Stimulated activated CD8-positive, alpha-beta memory T cell treated with anti-CD3 and anti-CD28 coated beads, Interleukin-7, amount 100 ng/mL, for 1 hour (primary cell): ENCODE measurements at places on chromosomes 11 and 22.

DNA sequence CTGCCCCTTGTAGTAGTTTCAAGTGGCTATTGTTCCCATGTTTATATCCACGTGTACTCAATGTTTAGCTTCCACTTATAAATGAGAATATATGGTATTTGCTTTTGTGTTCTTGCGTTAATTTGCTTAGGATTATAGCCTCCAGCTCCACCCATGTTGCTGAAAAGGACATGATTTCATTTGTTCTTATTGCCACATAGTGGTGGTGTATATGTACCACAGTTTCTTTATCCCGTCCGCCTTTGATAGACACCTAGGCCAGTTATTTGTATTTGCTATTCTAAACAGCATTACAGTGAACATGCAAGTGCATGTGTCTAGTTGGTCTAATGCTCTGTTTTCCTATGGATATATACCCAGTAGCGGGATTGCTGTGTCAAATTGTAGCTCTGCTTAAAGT is 6.8 kb downstream of the OR51B2 start:
- DNase-seq = no peak

- no peak for DNase-seq
These were observed 53.7 kb downstream of the DSCAML1 start for GRCh38 chr11:117743121-117743815.

DNA sequence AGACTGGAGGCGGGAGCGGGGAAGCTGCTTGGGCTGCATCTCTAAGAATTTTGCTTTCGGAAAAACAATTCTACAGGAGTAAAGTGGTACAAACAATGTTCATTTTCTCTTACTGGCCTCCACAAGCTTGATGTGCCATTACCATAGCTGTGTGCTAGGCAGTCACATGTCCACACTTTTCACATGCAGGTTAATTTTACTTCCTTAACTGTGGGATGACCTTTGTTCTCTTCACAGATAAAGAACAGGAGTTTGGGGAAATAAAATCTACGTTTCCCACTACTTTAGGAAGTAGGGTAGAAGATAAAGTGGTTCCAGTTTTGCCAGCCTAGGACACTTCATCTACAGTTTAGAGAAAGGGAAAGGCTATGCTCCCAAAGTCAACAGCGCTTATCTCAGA is 327.2 kb upstream of the NARS2 start:
- DNase-seq = no peak

DNA sequence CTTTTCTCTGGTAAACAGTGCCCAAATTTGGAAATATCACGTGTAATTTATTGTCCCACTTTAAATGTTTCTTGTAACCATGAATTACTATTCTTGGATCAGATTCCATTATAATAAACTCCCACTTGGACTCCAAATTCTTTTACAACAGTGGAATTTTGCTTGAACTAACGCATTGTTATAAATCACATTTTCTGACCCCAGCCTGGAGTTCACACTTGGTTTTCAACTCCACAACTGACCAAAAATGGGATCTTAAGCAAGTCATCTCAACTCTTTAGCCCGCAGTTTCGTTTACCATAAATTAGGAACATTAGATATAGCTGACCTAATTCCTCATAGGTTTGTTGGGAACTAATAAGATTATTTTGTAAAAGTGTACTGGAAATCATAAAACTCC is 336.8 kb upstream of the NCAM1 start:
- no peak for DNase-seq

- no peak for DNase-seq
These were observed 22.3 kb downstream of the FAM118A start for GRCh38 chr22:45332001-45332400.

DNA sequence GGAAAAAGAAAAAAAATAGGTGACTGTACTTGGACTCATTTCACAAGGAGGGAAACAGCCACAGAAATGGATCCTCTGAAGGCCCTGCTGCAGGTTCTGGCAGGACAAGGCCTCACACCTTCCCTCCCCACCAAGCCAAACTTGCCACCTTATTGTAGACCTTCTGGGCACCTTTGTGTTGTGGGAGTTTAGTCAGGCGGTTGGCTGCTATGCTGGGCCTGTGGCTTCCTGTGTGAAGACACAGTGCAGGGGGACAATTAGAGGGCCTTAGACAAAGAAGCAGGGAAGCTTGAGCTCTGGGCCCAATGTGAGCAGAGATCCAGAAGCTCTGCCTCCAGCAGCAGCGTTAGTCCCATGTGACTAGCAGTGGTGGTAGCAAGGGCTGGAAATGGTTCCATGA is 4.2 kb downstream of the RAB1B start:
- DNase-seq = no peak

DNA sequence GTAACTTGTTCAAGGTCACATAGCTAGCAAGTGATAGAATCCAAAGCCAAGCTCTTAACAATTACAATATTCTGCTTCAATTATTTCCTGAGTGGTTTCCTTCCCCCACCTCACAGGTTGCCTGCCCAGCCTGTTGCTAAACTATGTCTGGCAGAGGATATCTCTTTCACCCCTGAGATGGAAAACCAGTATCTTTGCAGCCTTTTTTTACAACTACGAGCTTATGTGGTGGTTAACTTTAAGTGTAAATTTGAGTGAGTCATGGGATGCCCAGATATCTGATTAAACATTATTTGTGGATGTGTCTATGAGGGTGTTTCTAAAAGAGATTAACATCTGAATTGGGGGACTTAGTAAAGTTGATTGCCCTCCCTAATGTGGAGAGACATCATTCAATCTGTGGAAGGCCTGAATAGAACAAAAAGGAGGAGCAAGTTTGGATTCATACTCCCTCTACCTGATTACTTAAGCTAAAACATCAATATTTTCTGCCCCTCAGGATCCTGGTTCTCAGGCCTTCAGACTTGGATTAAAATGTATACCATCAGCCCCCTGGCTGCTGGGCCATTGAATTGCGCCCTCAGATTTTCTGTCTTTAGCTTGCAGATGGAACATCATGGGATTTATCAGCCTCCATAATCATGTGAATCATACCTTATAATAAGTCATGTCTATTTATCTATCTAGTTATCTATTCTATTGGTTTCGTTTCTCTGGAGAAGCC is 911.9 kb downstream of the METTL15 start:
- no peak for DNase-seq

- no peak for DNase-seq
These were observed 268.4 kb downstream of the NELL1 start for GRCh38 chr11:20937826-20938225.

- DNase-seq = no peak
These were observed 51.7 kb downstream of the MACROD1 start for GRCh38 chr11:64114231-64114630.

GRCh38 chr11:32892355-32893092 is at the start of gene QSER1:
QSER1 (plus strand) TSS chr11:32892811; CDS start chr11:32893126, 315 bp downstream.
- peak; percentile 41 for DNase-seq

DNA sequence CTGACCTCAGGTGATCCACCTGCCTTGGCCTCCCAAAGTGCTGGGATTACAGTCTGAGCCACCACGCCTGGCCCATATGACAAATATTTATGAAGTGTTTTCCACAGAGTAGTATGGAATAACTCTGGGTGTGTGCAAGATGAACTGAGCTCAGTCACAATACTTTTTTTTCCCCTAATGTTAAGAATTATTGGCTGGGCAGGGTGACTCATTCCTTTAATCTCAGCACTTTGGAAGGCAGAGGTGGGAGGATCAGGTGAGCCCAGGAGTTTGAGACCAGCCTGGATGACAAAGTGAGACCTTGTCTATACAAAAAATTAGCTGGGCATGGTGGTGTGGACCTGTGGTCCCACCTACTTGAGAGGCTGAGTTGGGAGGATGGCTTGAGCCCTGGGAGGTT is 6.4 kb downstream of the PTPRJ start:
- DNase-seq = no peak

DNA sequence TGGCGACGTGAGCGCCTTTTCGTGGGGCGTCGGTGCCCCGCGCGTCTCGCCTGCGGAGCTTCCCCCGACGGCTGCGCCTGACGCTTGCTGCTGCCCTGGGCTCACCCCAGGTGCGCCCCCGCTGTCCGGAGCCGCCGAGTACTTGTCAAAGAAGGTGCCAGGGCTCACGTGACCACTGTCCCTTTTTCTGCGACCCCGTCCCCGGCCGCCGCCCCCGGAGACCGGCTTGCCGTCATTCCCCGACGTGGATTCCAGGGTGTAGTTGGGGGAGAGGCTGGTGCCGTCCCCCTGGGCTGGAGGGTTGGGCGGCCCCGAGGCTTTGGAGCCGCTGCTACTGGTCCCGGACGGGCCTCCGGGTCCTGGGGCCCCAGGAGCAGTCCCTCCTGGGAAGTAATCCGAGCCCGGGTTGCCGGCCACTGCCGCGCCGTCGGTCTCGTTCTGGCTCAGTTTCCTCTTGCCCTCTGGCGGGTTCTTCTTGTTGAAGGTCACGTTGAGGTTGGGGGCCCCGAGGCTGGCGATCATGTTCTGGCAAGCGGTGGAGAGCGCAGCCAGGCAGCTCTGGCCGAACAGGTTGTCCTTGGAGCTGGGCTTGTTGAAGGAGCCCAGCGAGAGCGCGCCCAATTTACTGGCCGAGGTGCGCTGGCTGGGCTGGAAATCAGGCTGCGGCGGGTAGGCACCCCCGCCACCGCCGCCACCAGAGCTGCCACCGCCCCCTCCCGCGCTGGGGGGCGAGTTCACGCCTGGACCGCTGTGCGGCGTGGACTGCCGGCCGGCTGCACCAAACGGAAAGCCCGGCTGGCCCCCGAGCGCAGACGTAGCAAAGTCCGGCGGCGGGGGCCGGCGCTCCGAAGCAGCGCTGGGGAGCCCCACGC is 3.8 kb downstream of the MN1 start:
- DNase-seq = no peak

- no peak for DNase-seq
These were observed 288.0 kb upstream of the CHORDC1 start for GRCh38 chr11:90510839-90511238.

DNA sequence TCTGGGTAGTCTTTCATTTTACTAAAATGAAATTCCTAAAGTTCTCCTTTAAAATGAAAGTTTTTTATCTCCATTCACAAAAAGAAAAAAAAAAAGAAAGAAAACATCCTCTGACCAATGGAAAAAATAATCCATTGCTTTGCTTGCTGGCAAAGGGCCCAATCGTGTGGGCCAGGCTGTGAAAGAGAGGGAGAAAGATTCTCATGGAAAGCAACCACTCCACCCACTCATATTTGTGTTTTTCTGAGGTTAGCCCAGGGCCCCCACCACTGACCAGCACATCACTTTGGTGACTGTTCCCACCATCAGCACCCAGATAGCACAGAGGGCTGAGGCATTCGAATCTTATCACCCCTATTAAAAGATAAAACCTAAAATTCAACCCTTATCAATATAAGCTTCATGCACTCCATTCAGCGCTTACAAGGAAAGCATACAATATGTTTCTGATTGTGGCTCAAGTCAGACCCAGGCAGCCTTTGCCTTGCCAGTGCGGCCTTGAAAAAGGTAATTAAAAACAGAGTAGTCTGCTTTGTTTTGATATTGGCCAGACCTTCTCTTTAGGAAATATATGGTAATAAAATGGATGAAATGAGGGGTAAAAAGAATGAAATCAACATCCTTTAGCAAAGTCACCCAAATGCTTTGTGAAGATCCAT is 192.8 kb downstream of the ETS1 start:
- DNase-seq = no peak

- no peak for DNase-seq
These were observed 86.8 kb upstream of the OR4B1 start for GRCh38 chr11:48129697-48130395.

- no peak for DNase-seq
These were observed 23.5 kb upstream of the EXPH5 start for GRCh38 chr11:108617055-108617454.

DNA sequence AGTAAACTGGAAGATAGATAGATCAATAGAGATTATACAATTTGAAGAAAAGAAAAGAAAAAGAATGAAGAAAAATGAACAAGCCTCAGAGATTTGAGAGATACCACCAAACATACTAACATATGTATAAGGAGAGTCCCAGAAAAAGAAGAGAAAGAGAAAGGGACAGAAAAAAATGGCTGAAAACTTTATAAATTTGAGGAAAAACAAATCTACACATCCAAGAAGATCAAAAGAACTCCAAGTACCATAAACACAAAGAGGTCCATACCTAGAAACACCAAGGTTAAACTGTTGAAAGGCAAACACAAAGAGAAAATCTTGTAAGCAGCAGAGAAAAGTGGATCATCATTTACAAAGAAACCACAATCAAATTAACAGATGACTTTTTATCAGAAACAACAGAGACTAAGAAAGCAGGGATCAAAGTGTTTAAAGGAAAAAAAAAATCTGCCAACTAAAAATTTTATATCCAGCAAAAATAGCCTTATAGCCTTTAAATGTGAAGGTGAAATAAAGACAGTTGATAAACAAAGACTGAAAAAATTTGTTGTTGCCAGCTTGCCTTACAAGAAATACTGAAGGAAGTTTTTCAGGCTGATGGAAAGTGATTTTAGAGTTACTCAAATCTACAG is 11.8 kb upstream of the AKIP1 start:
- DNase-seq = no peak

- no peak for DNase-seq
These were observed 2.2 kb downstream of the GPR137 start for GRCh38 chr11:64287676-64288352.

GRCh38 chr22:29693161-29693560 is 26.6 kb upstream of the CABP7 start:
- DNase-seq = no peak

GRCh38 chr11:39442177-39442576 is 2017.3 kb downstream of the LRRC4C start:
- no peak for DNase-seq

DNA sequence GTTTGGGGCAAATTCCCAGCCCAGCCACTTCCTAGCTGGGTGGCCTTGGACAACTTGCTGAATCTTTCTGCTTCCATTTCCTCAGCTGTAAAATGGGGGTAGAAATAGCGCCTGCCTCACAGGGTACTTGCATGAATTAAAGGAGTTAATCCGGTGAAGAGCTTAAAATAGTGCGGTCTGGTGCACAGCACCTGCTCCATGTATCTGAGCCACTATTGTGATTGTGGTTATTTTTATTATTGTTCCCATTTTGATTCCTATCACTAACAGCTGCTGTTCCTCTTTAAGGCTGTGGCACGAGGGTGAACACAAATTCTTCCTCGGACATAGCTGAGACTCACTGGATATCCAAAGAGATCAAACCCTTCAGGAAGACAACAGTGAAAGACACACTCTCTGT is 46.9 kb upstream of the TP53I11 start:
- no peak for DNase-seq

- DNase-seq = no peak
These were observed 29.8 kb downstream of the WNT11 start for GRCh38 chr11:76176463-76176862.

DNA sequence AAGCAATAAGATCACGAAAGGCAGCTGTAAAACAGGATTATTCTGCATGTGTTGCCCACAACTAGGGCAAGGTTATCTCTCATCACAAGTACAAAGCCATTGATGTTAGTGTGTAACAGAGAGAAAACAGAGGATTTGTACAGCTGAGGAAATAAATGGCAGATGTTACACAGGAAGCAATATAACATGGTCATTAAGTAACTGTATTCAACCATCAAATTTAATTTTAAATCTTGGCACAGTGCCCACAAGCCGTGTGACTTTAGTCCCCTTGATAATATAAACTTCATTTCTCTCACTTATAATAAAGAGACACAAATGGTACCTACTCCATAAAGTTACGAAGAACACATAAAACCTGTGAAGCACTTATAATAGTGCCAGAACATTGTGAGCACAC is 17.3 kb downstream of the OR51E2 start:
- no peak for DNase-seq
